ENCODE measurements at places on chromosomes 3 and 15.

DNA sequence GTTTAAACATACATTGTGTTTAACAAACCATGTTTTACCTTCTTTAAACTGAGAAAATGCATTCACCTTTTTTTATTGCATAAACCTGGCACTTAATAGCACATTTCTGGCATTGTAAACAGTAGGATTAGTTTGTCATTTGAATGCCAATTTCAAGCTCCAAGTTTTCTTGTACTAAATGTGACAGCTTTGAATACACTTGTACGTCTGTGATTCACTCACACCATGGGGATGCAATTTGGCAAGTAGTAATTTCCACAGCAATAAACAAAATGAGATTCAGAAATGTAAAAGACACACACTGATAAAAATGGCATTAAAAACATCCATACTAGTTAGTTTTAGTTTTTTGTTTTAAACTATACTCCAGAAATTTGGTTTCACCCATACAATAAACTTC lies 598.9 kb downstream of the SI start:
- DNase-seq: peak; percentile 71

DNA sequence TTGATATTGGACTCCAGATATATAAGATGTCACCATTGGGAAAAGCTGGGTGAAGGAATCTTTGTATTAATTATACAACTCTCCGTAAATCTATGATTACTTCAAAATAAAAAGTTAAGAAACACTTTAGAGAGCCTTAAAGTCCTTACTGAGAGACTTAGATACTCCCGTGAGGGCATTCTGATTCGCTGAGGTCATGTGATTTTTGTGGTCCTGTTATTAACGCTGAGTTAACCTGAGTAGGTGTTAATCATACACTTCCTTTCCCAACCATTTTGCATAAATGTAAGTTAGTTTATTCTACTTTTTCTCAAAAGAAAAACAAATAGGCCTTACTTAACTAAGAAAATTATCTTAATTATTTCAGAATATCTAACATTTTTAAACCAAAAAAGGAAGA lies 67.1 kb upstream of the LMOD3 start:
- DNase-seq: no peak

- DNase-seq: peak; percentile 27
Measured at GRCh38 chr3:35639254-35640186, at the start of gene ARPP21. Gene ARPP21 (plus strand): TSS chr3:35639525. CDS start chr3:35681752, 42,227 bp downstream.

- peak; percentile 23 for DNase-seq
Measured at GRCh38 chr3:50521572-50521971, 18.1 kb upstream of the CACNA2D2 start.

DNA sequence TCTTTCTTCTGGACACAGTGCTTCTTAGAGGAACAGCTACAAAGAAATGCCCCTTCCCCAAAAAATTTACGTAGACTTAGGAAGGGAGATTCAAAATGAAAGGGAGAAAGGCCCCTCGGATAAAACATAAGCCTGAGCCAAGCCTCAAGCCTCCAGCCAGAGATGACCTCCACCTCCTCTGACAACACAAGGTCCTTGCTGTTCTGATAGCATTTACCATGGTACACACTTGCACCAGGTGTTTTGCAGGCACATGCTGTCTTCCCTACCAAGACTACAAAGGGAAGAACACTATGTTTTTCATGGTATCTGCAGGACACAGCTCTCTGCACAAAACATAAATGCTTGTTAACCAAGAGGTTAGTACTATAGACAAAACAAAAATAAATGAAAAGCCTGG lies 27.8 kb downstream of the RYK start:
- no peak for DNase-seq

DNA sequence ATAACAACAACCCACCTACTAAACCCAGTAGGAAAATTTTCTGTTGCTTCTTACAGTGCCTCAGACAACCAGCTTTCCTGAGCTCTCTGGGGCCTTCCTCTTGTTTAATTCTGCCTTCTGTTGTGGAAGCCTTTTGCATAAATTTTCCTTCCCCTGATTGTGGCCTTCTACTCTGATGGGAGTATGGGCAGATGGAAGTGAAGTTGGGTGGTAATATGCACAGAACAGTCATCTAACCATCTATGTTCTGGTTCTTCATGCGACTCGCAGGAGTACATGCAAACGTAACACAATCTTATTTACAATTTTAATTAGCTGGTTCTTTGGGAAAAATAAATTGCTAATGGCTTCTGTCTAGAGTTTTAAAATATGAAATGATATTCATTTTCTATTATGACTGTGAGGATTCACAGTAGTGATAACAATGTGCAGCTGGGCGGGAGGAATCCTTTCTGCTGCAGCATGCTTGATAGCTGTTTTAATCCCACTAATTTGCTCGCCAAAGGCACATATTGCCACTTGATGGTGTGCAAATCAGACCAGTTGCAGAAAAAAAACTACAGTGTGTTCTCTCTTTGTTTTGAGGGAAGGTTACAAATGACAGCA lies 311.5 kb upstream of the ROPN1 start:
- DNase-seq: no peak

DNA sequence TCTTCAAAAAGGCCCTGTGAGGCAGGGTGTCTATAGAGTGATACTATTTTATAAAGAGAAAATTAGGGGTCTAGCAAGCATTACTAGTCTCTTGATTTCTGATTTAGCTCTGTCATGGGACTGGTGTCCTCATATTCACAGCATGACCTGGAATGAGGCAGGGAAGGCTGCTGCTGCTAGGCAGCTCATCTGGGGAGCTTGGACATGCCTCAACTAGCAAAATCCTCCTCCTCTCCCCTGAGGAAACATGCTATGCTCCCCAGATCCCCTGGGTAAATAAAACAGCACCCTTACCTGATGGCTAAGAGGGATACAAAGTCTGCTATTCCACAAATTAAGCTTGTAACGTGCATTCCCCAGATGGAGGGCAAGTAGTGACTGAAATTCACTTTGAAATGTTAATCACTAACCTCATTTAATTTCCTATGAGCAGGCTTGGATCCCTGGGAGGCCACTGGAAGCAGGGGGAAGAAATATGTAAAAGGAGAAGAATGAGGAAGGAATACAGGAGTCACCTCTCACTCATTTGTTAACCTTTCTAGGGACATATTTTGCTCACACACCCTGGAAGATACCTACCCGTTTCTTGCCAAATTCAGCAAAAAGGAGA lies 709.4 kb downstream of the SQOR start:
- peak; percentile 84 for DNase-seq

GRCh38 chr3:12965999-12966846 lies 107.0 kb downstream of the IQSEC1 start:
- DNase-seq: no peak

GRCh38 chr3:197532388-197532787 lies 23.4 kb downstream of the BDH1 start:
- no peak for DNase-seq

DNA sequence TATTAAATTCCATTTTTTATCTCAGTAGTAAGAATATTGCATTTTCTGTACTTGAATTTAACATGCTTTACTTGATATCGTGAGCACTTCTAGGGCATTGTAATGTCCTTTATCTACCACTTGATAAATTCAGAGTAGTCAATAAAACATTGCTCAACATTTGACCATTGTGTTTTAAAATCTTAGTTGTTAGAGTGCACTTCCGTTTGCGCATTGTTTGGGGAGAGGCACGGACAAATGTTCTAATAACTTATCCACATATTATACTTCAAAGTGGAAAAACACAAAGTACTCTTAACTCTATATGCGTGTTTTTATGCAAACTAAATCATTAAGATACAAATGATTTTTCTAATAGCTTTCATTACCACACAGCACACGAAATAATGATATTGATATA lies 419 bp downstream of the FAM227B start:
- DNase-seq: peak; percentile 37

DNA sequence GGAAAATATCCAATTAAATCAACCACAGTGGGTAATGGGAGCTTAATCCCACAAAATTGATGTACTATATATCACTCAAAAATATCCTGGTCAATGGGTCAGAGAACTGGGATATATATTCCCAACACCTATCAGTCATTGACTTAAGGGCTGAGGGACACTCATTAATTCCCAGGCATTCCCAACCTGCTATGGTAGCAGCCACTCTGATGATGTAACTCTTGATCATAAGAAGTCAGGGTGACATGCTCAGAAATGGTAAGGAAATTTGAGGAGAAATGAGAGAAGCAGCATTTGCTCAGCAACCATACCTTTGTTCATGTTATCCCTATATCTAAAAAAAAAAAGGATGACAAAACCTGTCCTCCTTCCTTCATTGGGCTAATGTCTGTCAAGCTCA lies 3.1 kb upstream of the PLOD2 start:
- DNase-seq: no peak

DNA sequence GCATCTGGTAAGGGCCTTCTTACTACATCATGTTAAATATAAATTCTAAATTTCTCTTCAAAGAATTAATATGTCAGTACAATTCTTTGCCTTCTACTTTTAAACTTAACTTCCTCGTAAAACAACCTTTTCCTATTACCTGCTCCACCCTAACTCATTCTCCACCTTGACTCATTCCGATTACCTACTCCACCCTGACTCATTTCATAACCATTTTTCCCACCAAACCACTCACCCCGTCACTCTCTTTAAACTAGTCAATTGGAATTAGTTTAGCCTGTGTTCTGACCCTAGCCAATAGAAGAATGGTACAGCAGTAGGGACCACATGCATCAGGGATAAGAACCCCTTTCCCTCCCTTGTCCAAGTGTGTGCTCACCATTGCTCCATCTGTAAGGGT lies 65.6 kb downstream of the PLSCR2 start:
- DNase-seq: no peak

DNA sequence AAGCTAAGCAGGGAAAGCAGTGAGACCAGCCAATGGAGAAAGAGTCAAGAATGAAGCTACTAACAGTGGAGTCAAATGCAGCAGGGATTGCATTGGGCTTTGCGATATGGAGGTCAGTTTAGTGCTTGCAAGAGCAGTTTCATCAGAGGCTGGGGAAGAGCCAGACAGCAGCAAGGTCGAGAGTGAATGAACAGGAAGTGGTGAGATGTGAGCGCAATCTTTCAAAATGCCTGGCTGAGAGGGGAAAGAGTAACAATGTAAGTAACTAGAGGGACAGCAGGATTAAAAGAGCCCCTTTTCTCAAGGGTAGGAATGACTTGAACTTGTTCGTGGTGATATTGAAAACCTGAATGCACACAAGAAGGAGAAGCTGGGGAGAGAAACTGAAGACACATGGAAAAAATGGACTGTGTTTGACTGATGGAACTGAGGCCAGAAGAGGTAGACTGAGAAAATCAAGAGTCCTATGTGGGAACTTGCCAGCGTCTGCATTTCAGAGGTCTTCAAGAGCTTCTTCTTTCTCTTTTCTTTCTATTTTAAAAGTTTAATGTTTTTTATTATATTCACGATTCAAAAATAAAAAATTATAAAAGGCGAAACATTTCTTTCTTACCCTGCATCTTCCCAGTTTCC lies 30.6 kb upstream of the GPR160 start:
- DNase-seq: no peak

DNA sequence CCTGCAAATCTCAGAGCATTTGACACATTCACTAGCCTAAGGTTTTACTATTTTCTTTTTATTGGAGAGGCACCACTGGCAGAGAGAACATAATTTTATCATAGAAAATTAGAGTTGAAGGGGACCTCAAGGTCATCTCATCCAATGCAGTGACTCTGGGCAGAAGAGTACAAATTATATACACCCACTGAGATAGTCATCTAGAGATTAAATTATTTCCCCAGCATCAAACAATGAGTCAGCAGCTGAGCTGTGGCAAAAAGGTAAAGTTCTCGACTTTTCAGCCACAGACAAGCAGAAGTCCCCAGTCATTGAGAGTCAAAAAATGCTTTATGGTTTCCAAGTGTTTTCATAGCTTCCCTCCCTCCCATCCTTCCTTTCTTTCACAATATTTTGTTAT lies 39.3 kb upstream of the SEMA6D start:
- DNase-seq: peak; percentile 13

DNA sequence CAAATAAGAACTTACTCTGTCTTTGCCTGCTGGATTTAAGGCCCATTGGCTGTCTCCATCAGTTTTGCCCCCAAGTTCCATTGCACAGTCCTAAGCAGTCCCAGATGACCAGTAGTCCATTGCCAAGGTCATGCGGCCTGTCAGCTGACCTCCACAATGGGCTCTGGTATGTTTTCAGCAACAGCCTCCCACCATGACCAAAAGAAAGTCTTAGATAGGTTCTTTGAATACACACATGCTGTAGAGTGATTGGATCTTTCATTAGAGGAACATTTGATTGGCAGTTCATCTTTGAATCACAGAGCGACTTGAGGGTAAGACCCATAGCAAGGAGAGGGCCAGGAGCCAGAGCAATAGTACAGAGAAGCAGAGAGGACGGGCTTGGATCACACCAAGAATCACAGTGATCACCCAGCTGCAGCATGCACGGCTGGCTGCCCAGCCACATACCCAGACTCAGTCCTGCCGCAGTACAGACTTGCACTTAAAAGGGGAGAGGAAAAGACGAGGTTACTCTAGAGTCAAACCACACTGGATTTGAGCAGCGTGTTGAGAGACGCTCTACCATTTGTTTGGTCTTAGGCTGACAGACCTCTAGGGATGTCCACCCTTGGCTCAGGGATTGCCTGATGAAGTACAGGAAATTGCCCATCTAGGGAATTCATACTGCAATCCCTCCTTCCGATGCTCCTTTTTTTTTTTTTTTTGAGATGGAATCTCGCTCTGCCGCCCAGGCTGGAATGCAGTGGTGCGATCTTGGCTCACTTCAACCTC lies 50.4 kb downstream of the APH1B start:
- DNase-seq: no peak

GRCh38 chr3:127168271-127168670 lies 24.7 kb upstream of the PRR23E start:
- DNase-seq: no peak

DNA sequence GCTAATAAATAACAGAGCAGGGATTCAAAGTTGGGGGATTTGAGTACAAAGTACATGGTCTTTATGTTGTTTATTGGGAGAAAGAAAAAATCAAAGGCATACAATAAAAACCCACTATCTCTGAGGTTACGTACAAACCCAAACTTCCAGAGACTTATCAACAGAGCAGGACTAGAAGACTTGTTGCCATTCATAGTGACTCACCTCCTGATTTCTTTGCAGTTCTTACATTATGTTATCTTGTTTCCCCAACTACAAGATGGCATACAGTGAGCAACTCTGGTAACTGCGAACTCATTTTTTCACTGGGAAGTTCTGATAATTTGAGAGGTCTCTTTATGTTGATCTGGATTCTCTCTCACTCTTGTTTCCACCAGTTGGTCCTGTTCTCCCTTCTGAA lies 80.6 kb upstream of the ETV5 start:
- no peak for DNase-seq

DNA sequence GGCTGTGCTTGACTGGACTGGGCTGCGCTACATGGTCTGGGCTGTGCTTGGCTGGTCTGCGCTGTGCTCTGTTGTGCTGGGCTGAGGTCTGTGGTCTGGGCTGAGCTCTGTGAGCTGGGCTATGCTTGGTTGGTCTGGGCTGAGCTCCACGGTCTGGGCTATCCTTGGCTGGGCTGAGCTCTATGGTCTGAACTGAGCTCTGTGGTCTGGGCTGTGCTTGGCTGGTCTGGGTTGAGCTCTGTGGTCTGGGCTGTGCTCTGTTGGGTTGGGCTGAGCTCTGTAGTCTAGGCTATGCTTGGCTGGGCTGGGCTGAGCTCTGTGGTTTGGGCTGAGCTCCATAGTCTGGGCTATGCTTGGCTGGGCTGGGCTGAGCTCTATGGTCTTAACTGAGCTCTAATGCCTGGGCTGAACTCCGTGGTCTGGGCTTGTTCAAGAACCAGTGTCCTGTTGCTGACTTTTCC lies 92.0 kb downstream of the PLXNA1 start:
- DNase-seq: no peak
